ENCODE measurements at places on chromosomes 11 and 22.

DNA sequence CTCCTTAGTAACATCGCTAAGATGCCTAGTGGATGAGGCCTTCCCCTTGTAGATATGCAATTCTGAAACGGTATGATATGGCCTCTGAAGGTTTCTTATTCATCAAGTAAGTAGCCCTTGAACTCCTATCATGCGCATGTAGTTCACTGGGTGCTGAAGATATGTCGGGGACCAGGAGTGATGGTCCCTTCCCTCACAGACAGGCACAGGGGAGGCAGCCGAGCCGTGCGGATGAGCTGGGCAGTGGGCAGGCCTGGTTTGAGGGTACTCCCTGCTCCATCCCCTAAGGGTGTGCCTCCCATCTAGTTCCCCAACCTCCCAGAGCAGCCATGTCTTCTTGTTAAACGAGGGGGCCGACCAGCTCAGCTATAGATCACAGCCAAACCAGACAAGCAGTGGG, 40.1 kb downstream of the TP53I11 start:
- DNase-seq: no peak

- DNase-seq: no peak
Observed at GRCh38 chr22:22703715-22704114, 59.3 kb downstream of the GGTLC2 start.

DNA sequence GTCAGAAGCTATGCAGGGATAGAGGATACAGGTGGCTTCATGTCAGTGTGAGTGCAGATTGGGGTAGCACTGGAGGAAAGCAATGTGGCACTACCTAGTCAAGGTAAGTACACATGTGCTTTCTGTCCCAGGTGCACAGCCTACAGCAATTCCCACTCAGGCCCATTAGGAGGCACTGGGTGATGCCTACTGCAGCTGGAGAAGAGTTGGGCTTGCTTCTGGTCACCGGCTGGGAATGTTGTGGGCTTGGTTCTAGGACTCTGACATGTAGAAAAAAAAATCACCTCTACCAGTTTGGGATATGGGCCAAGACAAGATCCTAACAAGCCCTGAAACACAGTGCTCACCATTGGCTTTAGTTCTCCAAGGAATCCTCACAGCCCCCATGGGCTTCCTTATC, 69.7 kb downstream of the TENM4 start:
- no peak for DNase-seq

DNA sequence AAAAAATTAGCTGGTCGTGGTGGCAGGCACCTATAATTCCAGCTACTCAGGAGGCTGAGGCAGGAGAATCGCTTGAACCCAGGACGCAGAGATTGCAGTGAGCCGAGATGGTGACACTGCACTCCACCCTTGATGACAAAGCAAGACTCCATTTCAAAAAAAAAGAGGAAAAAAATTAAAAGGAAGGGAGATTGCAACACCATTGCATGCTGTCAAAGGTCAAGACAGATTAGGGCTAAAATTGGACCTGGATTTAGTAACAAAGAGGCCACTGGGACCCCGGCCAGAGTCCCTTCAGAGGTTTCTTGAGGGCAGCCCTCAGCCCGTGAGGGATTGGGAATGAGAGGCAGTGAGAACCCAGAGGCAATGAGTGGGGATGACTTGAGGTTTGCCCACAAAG, 8.2 kb upstream of the MAFF start:
- no peak for DNase-seq
